ENCODE measurements at places on chromosomes 12 and 14.

GRCh38 chr14:69674546-69675244 lies 63.3 kb downstream of the SUSD6 start:
- H3K27me3 ChIP-seq: no peaks in the 10 kb centered on the region
- peak overlapping the region; percentile 62 for H3K27ac ChIP-seq
- H3K36me3 ChIP-seq: no peaks in the 10 kb centered on the region
- peaks cover 7% of the 10 kb centered on the region for H3K4me1 ChIP-seq
- H3K4me3 ChIP-seq: no peak overlapping the region

DNA sequence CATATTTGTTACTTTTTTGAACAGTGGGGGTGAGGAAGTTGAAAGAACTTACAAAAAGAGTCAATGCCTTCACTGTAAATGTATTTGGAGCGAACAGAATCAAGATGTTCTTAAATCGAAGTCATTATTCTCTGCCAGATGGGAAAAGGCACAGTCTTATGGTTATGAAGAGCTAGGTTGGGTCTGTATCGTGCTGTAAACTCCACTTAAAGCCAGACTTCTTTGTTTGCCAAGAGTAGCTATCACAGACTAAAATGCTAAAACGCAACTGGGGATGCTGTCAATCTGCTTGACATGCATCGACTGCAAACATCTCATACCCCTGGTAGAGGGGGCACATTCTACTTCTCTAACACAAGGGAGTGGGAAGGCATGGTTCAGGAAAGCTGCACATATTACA lies 160.4 kb downstream of the DACT1 start:
- no peaks in the 10 kb centered on the region for H3K27me3 ChIP-seq
- no peaks in the 10 kb centered on the region for H3K4me1 ChIP-seq
- no peak overlapping the region for H3K4me3 ChIP-seq
- no peak for DNase-seq

GRCh38 chr12:11653215-11653753 lies 3.8 kb downstream of the ETV6 start:
- peak overlapping the region; percentile 95 for H3K27ac ChIP-seq
- H3K27me3 ChIP-seq: no peaks in the 10 kb centered on the region
- DNase-seq: no peak
- H3K4me3 ChIP-seq: peak overlapping the region; percentile 73
- H3K36me3 ChIP-seq: no peaks in the 10 kb centered on the region
- H3K4me1 ChIP-seq: peaks cover 9% of the 10 kb centered on the region

DNA sequence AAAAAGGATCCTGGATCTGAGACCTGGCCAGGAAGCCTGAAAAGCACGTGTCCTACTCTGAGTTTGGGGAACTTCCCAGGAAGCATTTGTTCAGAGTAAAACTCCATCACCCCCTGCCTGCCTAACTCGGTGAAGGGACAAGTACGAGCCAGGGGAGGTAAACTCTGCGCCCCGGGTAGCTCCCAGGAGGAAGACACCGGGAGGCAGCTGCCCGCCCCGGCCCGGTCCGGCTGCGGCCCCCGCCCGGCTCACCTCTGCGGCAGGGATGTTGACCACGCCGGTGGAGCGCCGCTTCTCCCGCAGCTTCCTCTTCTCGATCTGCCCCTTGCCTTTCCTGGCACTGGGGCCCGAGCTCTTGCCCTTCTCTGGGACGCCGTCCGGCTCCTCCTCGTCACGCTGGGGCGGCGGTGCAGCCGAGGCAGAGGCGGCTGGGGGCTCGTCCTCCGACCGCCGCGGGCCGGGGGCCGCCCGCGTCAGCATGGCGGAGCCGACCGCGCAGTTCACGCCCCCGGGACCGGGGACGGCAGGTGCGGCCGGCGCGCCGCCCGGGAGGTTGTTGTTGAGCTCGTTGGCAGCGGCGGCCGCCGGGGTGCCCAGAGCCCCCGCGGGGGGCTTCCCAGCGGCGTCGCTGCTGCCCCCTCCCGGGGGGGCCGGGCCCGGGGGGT lies 1.2 kb downstream of the PAWR start:
- DNase-seq: peak; percentile 68
- peak overlapping the region; percentile 93 for H3K27ac ChIP-seq
- no peaks in the 10 kb centered on the region for H3K27me3 ChIP-seq
- peaks cover 12% of the 10 kb centered on the region for H3K4me1 ChIP-seq

GRCh38 chr12:26732005-26732908 lies 100.7 kb downstream of the ITPR2 start:
- H3K4me1 ChIP-seq: no peaks in the 10 kb centered on the region
- no peak for DNase-seq
- no peak overlapping the region for H3K4me3 ChIP-seq
- H3K36me3 ChIP-seq: no peaks in the 10 kb centered on the region
- no peak overlapping the region for H3K27ac ChIP-seq
- no peaks in the 10 kb centered on the region for H3K27me3 ChIP-seq

GRCh38 chr14:57575482-57575881 lies 81.8 kb upstream of the CCDC198 start:
- H3K27me3 ChIP-seq: no peaks in the 10 kb centered on the region
- no peak overlapping the region for H3K27ac ChIP-seq
- no peaks in the 10 kb centered on the region for H3K36me3 ChIP-seq
- no peak overlapping the region for H3K4me3 ChIP-seq
- no peaks in the 10 kb centered on the region for H3K4me1 ChIP-seq

DNA sequence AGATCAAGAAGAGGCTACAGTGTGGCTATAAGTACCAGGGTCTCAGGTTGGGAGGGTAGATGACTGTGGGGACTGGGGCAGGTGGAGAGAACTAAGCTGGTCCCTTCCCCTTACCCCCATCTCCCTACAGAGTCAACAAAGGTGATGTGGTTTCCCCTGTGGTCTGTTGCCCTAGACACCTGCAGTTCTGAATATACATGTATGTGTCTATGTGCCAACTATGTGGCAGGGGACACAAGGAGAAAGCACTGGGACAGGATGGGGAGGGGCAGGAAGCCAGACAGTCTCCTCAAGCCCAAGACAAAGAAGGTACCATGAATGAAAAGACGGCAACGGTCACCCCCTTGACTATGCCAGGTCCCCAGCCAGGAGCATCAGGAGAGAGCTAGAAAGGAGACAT lies 4.5 kb upstream of the HDAC7 start:
- H3K4me3 ChIP-seq: no peak overlapping the region
- no peaks in the 10 kb centered on the region for H3K36me3 ChIP-seq
- peak overlapping the region; percentile 97 for H3K27ac ChIP-seq
- H3K27me3 ChIP-seq: no peaks in the 10 kb centered on the region
- H3K4me1 ChIP-seq: peaks cover 35% of the 10 kb centered on the region
- DNase-seq: no peak

- peaks cover 18% of the 10 kb centered on the region for H3K4me1 ChIP-seq
- H3K27me3 ChIP-seq: no peaks in the 10 kb centered on the region
These were observed 7.4 kb downstream of the MAP4K5 start for GRCh38 chr14:50524731-50525515.

DNA sequence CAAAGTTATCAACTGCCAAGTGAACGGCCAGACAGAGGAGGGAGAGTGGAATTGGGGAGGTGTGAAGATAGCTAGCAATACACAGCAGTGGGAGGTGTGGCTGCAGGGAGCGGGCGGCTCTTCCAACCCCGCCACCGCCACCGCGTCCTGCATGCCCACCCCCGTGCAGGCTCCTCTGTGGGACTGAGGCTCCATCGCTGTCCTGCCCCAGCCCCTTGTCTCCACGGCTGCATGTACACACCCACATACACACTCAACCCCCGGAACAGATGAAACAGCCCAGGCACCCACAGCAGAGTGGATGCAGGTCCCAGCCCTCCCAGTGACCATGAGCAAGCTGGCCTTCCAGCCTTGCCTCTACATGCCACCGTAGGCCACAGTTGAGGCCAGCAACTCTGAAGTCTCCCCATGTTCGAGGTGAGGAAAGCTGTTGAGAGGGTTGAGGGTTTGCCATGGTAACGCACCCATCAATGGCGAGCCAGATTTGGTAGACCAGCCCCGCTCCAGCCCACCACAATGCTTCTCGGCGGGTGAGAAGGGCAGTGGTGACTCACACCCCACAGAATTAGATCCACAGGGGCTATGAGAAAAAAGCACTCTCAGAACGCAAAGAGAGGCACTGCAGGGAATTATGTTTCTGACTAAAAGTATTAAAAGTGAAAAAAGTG lies 39.3 kb downstream of the PITPNM2 start:
- no peak for DNase-seq
- no peaks in the 10 kb centered on the region for H3K27me3 ChIP-seq
- no peak overlapping the region for H3K4me3 ChIP-seq
- no peaks in the 10 kb centered on the region for H3K36me3 ChIP-seq
- H3K27ac ChIP-seq: no peak overlapping the region

- H3K36me3 ChIP-seq: no peaks in the 10 kb centered on the region
- no peaks in the 10 kb centered on the region for H3K27me3 ChIP-seq
- H3K4me1 ChIP-seq: no peaks in the 10 kb centered on the region
- no peak overlapping the region for H3K27ac ChIP-seq
- no peak for DNase-seq
- H3K4me3 ChIP-seq: no peak overlapping the region
These were observed 253.1 kb upstream of the PELI2 start for GRCh38 chr14:55864890-55865655.

Data from ascending aorta (tissue), 2 donors.